ENCODE measurements at places on chromosomes 12 and 14.

- DNase-seq, result no peak
Measured at GRCh38 chr12:96352161-96352835, 47.9 kb downstream of the CDK17 start.

DNA sequence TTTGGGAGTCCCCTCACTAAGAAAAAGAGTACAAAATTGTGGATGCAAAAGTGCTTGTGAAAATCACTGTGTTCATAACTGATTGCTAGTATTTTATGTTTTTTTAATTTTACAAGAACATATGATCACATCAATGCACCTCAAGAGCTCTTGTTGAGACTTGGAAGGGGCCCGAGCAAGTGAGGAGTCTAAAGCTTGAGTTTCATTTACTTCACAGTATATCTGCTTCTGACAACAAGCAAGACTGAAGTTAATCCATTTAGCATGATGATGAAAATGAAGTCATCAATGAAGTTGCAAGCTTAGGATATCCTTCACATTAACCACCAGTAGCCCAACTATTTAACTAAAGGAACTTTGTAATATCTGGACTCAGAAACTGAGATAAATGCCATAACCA lies 182.5 kb upstream of the DIO2 start:
- no peak for DNase-seq

DNA sequence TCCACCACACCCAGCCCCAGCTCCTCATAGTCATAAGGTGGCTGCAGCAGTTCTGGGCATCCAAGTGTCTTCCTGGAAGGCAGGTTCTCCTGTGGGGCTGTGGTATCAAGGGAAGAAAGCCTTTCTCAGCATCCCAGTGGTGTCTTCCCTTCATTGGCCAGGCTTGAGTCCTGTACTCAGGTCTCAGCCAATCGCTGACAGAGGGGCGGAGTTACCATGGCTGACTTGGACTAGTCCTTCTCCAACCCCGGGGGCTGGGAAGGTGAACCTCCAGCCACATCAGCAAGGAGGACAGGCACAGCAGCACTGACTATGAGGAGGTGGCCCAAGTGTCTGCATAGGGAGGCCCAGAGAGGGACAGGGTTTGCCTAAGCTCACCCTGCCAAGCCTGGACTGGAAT lies 64.0 kb upstream of the SLC24A4 start:
- DNase-seq, result no peak

DNA sequence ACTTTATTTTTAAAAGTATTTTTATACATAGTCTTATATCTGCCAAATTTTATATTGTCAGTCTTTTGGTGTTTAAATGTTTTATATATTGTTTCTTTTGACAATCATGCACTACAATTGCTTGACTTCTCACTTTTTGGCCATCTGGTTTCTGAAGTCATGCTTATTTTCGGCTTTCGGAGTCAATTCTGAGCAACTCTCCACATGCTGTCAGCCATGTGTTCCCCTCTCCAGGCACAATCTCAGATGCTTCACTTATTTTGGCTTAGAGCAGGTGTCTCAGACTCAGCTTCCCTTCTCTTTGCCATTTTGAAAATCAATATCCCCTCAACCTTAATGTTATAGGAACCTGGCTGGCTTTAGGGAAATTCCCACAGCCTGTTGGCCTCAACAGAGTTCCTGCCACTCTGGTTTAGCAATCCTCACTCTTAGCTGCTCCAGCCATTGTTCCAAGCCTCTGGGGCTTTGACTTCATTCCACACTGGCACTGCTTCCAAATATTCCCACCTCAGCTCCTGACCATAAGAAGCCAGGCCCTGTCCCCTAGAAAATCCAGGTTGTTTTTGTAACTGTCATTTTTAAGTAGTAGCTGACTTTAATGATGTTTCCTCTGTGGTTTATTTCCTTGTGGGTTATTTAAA lies 125.5 kb upstream of the FAR2 start:
- DNase-seq, result no peak

DNA sequence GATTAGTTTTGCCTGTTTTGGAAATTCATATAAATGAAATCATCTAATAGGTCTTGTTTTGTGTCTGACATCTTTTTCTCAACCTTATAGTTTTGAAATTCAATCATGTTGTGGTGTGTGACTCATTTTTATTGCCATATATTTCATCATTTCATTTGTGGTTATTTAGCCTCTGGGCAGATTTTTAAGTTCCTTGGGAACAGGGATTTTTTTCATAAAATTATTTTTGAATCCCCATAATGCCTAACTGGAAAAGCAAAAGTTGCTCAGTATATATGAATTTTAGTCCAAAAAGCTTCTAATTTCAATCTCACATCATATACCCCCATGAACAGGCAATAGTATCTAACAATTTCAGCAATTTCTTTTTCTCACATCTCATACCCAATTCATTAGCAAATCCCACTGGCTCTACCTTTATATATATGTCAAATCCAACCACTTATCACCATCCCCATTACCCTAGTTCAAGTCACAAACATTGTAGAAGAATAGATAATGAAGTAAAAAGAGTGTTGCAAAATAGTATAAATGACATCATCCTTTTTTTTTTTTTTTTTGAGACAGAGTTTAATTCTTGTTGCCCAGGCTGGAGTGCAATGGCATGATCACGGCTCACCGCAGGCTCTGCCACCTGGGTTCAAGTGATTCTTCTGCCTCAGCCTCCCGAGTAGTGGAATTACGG lies 2.6 kb upstream of the OR6J1 start:
- no peak for DNase-seq

- DNase-seq, result no peak
Measured at GRCh38 chr12:69569236-69569635, 16.0 kb upstream of the CCT2 start.

DNA sequence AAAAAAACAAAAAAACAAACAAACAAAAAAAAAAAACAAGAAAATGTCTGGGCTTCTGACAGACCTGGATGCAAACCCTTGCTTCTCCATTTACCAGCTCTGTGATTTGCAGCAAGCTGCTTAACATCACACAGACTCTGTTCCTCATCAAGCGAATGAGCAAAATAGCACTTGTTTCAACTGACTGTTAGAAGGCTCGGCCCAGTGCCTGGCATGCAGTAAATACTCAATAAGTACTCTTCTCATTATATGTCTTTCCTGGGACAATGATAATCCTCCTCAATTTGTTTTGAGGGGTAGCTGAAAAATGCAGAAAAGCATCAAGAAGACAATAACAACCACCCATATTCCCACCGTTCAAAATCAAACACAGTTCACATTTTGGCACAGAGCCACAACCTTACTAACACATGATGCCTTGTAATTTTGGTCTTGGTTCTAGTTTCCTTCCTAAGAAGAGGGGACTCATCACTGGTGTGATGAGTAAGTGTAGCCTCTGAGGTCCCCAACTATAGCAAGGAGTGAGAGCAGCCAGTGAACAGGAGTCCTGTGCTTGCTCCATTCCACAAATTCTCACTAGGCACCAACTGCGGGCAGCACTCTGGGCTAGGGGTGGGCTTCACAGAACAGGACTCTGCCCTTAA lies 60.4 kb downstream of the TTC7B start:
- DNase-seq, result no peak

DNA sequence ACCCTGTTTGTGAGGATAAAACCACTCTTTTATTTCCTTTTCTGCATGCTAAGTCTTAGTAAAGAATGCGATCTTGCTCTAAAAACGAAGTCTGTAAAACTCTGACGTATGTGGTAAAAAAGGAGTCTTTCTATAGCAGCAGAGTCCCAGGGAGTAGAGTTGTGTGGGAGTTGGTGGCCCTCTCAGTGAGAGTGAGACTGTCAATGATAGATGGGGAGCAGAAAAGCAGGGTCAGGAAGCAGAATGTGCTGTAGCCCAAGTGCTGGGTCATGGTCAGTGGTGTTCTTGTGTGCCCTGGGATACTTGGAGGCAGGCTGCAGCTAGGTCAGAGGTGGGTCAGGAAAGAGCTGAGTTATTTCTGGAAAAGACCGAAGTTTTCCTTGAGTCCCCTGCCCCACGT lies 20.3 kb upstream of the GPR33 start:
- peak; percentile 25 for DNase-seq

DNA sequence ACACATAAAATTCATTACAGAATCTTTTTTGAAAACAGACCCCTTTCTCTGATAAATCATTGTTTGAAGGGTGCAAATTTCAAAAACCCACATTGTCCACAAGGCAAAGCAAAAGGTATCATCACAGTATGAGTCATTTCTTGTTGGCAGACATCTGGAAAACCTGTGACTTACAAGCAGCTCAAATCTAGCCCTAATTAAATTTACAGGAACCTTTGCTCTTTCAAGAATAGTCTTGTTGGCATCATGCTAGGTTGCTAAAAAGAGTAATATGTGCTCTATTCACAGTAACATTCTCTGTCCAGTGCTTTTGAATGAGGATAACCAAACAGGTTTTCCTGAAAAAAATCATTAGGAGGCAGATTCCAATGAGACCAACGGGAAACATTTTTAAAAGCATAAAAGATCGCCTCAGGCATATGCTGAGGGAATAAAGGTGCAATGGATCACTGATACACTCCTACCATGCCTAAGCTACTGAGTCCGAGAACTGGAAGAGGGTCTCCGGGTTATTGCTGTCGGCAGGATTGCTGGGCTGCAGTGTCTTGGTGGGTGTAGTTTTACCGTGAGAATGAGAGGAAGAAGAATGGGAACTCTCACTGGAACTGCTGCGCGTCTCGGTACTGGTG lies 55.5 kb upstream of the TTC7B start:
- DNase-seq, result no peak

DNA sequence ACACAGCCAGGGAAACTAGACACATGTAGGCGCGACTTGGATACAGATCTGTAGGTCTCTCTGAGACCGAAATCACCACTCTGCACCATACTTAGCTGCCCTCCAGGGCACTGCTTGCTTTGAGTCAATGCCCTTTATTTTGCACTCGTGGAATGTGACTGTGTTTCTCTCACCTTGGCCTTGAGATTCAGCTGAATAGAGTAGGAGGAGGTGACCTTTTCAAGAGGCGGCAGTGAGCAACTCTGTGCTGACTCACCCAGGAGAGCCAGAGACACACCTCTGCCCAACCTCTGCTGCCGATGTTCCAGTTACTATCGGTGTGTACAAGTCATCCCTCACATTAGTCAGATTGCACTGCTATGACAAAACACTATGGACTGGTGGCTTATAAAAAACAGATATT lies 583.4 kb downstream of the VRK1 start:
- DNase-seq, result no peak

DNA sequence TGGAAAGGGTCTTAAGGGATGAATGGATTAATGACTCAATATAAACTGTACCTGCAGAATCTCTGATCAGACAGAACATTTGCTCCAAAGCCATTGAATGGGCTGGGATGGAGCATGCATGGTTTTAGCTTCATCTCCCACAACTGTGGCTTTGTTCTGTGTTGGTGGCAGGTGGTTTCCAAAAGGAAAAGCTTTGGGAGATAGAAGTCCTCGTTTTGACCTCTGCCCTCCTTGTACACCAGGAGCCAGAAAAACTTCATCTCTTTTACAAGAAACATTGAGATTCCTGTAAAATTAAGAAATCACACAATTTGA lies 39.5 kb downstream of the GPR65 start:
- DNase-seq, result no peak

- DNase-seq, result no peak
Measured at GRCh38 chr12:96376865-96377264, 23.4 kb downstream of the CDK17 start.

GRCh38 chr14:53020193-53020932 lies 69.5 kb upstream of the FERMT2 start:
- no peak for DNase-seq

GRCh38 chr14:52485350-52485960 lies 66.8 kb downstream of the TXNDC16 start:
- DNase-seq, result no peak

DNA sequence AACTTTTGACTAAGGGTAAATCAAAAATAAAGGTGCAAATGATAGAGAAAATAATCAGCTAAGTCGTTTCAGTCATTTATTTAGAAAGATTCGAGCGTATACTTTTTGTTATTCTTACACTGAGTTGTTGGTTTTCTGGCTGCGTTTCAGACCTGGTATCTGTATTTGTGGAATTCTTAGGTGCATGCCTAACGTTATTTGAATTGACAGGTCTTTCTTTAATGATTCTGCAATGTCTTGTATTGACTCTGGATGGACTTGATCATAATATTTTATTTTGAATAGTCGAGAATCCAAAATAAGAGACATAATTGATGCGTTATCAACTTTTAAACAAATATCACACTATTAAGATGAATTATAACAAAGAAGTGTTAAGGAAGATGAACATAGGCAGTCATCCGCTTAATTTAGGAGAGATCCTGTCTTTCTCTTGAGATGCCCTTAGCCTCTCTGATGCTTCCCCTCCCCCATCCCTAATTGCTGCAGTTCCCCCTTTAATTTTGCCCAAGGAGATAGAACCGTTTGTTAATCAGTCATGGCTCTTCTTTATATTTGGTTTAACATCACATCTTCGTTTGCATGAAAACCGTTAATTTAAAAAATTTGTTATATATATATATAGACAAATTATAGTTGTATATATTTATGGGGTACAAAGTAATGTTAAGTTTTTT lies 1.8 kb downstream of the ALX1 start:
- no peak for DNase-seq

- no peak for DNase-seq
Measured at GRCh38 chr14:95346266-95346665, 26.6 kb upstream of the CLMN start.

- no peak for DNase-seq
Measured at GRCh38 chr12:117005417-117006046, 93.7 kb downstream of the TESC start.

DNA sequence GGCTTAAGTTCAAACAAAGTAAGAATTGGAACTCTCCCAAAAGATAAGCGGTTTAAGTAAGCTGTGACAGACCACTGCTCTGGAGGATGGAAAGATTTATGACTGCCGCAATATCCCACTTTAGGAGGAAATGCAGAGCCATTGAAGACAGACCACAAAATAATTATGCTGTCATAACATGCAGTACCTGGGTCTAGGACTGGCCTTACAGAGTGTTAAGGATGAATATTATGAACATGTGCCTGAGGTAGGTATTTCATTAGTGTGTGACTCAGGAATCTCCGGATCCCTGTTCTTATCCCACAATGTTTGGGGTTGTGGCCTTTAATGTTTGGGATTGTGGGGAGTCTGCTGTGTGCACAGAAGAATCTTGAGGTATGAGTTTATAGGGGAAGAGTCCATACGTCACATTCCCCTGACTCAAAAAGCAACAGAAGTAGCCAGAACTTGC lies 114.9 kb downstream of the SAMD4A start:
- DNase-seq, result no peak

GRCh38 chr14:95784137-95784536 lies 70.2 kb upstream of the TCL1A start:
- no peak for DNase-seq

DNA sequence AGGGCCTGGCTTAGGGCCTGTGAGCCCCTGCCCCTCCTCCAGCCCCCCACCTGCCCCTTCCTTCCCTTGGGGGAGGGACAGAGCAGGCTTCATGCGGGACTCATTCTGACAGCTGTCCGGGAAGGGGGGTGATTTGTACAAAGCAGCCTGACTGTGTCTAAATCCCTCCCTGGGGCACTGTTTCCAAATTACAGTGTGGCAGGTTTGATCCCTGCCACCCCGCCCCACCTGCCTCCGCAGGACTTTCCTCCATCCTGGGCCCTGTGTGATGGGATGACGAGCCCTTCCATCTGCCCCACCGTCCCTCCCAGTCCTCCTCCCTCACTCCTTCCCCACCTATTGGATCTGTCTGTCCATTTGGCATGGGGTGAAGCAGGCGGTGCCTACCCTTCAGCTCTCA lies 363.9 kb downstream of the BCL11B start:
- DNase-seq, result no peak

Measured in H9 (cell line).